PC-3 (cell line): ENCODE measurements at places on chromosomes 7 and 10.

DNA sequence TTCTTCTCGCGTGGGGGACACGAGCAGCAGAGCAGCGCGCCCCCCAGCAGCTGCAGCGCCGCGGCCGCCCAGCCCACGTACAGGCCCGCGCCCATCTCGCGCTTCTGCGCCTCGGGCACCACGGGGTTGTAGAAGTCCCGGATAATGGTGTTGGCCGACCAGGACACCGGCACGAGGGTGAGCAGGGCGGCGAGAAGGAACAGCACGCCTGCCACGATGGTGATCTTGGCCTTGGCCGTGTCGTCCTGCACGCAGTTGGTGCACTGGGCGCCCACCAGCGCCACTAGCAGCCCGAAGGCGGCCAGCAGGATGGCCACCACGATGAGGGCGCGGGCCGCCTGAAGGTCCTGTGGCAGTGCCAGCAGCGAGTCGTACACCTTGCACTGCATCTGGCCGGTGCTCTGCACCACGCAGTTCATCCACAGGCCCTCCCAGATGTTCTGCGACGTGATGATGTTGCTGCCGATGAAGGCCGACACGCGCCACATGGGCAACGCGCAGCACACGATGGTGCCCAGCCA lies 529 bp downstream of the CLDN3 start:
- H3K4me1 ChIP-seq = peaks cover 23% of the 10 kb centered on the region; the same call in 1 of the 2 replicates
- H3K36me3 ChIP-seq = no peaks in the 10 kb centered on the region
- peak; percentile 8 for DNase-seq
- H3K27me3 ChIP-seq = no peaks in the 10 kb centered on the region

DNA sequence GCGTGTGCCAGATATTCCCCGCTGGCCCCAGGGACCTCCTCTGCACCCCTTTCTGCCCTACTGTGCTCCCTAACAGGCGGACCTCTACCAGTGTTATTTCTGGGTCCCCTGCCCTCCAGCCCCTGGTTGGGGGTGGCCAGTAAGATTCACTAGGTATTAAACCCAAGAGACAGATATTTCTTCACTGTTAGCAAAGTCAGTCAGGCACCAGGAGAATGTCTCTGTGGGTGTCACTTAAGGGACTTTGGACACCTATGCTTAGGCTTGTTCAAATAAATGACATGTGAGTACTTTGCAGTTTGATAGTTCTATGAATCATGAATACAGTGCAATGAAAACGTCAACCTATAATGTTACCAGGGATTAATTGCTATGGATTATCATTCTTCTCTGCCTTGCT lies 234.3 kb upstream of the IGFBP3 start:
- peaks cover 13% of the 10 kb centered on the region for H3K4me1 ChIP-seq
- no peak for DNase-seq
- no peak overlapping the region for H3K4me3 ChIP-seq
- H3K27ac ChIP-seq = no peak overlapping the region
- H3K36me3 ChIP-seq = no peaks in the 10 kb centered on the region

GRCh38 chr7:69739931-69740431 lies 141.7 kb downstream of the AUTS2 start:
- H3K27me3 ChIP-seq = no peaks in the 10 kb centered on the region
- no peak overlapping the region for H3K27ac ChIP-seq
- H3K4me3 ChIP-seq = no peak overlapping the region

DNA sequence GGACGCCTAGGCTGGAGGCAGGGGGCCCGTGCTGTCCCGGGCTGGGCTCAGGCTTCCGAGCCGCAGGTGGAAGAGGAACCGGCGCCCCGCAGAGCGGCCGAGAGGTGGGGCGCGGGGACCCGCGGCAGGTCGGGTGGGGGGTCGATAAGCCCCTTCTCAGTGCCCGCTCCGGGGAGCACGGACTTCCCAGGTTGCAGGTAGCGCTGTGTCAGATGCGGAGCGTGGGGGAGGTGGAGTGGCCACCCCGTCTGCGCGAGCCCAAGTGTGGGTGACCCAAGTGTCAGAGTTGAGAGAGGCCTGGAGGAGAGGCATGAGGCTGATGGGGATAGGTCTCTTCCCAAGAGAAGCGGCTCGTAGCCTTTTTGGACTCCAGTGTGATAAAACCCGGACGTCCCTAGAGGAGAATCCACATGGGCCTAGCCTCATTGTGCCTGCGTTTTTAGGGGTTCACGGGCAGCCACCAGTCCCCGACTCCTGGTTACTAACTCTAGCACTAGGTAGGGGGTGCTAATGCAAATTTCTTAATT lies 580 bp downstream of the EEPD1 start:
- no peaks in the 10 kb centered on the region for H3K36me3 ChIP-seq
- peaks cover 41% of the 10 kb centered on the region for H3K4me1 ChIP-seq
- DNase-seq = peak; percentile 15
- peak overlapping the region; percentile 43 for H3K27ac ChIP-seq
